ENCODE measurements at places on chromosomes 11 and 22.

GRCh38 chr11:57416436-57416835, 10.5 kb downstream of the SLC43A3 start:
- DNase-seq: no peak

DNA sequence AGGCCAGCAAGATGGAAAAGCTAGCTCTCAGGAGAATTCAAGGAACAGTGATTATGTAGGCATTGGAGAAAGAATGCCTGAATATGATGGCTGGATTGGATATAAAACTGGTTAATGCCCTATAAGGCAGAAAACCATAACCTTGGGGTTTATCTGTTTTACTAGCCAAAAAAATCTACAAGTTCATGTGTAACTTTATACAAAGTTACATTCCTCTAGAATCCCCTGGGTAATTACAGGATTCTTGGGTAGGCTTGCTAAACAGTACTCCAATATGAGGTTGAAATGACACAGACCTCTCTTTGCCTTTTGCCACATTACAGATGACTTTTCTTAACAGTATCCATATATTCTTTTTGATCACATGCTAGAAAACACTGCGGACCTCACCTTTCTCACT, 26.0 kb downstream of the TSPAN18 start:
- DNase-seq: no peak

DNA sequence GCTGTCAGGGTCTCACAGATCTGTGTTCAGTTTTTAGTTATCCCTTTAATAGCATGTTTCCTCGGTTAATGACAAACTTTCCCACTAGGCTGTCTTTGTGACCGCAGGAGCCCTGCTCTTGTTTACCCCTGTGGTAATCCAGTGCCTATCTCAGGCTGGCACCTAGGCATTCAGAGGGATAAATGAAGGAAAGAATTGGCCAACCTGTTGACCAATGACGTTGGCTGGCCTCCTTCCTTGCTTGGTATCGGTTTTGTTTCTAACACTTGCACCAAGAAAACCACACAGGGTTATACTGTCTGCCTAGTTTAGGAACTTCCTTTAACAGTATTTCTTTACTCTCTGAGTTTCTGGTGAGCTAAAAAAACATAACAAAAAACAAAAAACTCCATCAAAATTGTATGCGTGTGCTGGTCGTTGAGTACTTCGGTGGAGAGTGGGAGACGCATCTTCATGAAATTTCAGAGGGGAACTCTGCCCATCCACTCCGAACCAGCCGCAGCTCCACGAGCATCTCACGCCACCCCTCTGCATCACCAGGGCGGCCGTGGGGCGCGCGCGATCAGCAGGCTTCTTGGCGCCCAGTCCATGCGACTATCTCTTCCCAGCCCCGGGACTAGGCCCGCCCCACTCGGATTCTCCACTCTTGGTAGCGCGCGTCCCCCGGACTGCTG, 563 bp upstream of the ENDOD1 start:
- DNase-seq: peak; percentile 58

DNA sequence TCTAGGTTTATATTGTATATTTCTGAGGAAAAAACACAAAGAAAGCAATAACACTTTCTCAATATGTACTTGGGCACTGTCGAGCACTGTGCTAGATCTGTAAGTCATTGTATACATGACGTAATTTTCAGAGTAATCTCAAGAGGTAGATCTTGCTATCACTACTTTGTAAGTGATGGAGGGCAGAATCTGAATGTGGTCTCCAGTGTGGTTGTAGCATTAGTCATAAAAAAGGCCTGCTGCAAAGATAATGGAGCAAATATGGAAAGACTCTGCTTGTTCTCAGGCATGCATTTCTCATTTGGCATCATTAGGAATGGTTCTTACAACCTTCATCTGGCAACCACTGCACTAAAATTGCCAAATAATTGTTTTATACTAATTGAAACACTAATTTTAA, 419.8 kb upstream of the CCDC179 start:
- no peak for DNase-seq

- DNase-seq: no peak
Measured at GRCh38 chr11:63805844-63806415, 7.3 kb upstream of the SPINDOC start.

DNA sequence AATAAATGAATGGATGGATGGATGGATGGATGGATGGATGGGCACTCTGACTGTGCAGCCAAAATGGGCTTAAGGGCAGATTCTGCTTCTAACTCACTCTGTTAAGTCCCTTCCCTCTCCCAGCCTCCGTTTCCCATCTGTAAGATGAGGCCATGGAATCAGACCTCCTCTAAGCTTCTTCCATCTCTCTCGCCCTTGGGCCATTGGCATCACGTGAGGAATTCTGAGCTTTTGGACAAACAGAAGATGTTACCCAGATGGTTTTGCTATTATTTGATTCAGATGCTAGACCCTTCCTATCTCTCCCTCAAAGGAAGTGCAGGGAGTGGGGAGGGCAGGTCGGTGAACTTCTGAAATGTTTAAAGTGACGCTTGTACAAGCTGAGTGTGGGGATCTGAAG, 4.0 kb upstream of the CYTH4 start:
- DNase-seq: no peak

DNA sequence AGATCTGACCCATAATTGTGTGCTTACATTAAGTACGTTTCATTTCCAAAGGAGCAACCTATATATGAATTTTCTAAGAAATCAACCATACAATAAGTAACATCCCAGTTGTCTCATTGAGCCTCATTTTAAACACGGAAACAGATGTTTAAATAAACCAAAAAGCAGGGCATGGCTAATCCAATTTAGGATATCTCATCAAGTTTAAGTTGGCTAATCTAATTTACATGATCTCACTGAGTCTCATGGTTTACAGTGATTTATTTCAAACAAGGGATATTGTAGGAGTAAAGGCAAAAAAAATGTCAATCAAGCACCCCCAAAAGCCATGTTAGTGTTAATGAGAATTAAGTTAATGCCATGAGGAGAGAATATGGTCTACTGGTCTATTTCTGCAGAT, 499.8 kb upstream of the CCDC90B start:
- DNase-seq: no peak

GRCh38 chr11:10792385-10793068, 16.2 kb downstream of the EIF4G2 start:
- peak; percentile 90 for DNase-seq

DNA sequence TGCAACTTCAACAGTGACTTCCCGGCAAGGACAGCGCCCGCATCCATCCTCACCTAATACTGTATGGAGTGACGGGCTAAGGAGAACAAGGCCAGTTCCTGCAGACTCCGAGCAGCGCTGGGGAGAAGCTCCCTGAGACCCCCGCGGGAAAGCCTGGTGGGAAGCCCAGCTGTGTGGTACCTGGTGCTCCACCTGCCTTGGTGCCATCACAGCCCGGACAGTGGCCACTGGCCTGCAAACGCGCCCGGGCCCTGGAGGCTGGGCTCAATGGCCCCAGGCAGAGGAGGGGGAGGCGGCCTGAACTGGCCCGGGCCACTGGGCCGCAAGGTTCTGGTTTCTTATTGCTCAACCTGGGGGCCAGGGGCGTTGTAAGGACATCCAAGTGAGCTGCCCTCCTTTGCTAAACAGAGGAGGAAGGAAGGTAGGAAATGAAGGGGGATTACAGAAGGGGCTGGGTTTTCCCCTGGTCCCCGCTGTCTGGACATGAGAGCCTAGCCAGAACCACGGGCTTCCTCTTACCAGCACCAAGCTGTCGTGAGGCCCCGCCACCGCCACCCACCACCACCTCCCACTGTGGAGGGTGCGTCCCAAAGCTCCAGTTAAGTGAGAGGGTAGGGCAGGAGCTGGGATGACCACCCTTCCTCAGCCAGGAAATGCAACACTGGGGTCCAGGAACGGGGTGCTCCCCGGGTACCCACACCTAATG, 8.5 kb upstream of the CDC42BPG start:
- DNase-seq: no peak

- no peak for DNase-seq
Measured at GRCh38 chr11:122259195-122259821, 143.3 kb upstream of the BLID start.

DNA sequence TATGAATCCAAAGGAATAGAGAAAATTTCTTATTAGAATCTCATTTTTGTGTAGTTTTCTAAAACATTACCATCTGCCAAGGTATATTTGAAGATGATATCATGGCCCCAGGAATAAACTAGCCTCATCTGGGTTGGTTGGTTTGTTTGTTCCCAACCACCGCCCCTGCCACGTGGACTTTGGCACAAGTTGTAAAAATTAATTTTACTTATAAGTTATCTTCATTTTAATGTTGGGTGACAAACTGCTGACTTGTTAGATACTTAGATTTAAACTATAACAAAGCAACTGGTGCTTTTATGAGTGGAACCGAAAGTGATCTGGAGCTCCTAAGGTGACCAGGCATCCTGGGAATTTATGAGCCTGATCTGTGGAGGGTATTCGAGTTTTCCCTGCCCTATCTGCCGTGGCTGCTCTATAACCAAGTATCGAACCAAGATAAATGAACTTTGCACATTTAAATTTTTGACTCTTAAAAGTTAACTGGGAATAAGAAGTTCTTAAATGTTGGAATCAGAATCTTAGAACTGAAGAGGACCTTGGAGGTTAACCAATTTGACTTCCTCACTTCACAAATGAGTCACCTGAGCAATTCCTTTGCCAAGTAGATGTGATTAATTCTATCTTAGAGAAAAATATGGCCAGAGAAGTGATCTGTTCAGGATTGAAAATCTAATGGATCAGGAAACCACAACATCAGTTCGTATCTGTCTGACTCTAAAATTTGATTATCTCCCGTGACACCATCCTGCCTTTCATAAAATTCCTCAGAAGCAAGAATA, 129.1 kb upstream of the ARHGAP42 start:
- no peak for DNase-seq

DNA sequence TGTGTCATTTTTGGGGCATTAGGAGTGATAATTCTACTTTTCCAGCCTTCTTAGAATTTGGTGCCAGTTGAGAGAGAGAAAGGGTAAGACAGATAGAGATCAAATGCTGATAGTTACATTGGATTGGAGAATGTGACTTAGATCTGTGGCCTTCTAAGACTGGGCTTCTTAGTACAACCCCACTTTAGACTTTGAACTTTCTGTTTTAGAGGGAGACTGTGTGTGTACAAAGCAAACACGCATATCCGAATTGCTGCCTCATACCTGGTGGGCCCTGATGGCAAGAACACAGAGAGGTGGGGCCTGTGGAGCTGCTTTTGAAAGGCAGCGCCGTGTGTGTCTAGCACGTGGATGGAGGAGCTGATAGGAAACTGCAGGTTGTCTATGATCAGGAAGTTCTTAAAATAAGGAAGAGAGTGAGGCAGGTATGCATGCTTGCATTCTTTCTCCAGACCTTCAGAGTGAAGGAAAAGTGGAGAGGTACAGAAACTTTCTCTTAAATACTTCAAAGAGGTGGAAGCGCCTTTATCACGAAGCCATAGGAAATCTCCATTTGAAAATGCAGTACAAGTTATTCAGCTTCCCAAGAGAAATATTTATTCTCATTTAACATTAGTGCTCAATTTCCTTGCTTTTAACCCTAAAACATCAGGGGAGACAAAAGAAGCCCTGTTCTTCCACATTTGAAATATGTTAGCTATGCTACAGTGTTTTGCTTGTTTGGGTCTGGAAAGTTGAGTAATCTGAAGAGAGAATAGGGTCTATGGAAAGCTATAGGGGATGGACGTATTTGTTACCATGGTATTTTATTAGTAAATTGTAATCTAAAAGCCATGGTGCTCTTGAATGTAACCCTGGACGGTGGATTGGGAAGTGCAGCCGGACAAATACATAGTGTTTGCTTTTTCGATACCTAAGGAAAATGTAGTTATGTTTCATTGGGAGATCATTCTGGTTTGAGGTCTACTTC, 13.7 kb downstream of the PDHX start:
- DNase-seq: no peak

- no peak for DNase-seq
Measured at GRCh38 chr11:69120096-69120875, 35.4 kb upstream of the SMIM38 start.

DNA sequence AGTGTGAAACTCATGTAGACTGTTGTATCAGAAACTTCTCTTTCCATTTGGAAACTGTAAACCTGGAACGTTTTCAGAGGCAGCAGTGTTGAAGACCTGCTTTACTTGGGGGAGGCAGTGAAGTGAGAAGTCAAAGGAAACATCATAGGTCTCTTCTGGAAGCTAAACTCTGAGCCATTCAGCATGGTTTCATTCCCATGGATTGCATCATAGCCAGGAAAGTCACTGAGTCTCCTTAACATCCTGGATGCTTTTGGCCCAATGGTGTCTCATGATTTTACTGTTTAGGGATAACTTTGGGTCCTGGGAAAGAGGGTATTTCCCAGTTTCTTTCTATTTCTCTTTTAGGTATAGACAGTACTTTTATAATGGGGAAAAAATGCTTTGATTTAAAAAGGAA, 153.2 kb upstream of the E2F8 start:
- DNase-seq: no peak

DNA sequence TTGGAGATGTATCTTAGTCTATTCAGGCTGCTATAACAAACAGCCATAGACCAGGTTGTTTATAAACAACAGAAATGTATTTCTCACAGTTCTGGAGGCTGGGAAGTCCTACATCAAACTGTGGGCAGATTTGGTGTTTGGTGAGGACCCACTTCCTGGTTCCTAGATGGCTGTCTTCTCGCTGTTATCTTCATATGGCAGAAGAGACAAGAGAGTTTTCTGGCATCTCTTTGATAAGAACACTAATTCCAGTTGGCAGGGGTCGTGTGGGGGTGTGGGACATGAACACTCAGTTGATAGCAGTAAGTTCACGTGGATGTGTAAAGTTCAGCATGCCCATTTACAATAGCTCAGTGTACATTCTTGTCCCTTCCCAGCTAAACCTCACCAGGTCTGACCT, 41.3 kb upstream of the HMGXB4 start:
- DNase-seq: no peak

DNA sequence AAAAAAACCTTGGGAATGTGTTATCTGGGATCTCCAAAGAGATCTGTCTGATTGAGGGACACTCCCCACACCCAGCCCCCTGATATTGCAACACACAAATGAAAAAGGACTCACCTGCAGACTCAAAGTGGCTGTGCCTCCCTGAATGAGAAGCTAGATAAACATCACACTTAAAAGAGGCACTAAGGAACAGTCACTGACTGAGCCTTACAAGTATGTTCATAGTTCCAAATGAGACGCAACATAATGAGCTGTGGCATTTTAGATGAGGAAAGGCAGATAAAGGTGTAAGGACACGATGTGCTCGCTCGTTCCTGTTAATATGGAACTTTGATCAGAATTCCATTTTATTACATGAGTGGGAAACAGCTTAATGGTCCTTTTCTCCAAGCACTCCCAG, 21.0 kb upstream of the CFAP300 start:
- no peak for DNase-seq

GRCh38 chr11:61103851-61104423, 1.6 kb downstream of the CD5 start:
- no peak for DNase-seq

GRCh38 chr11:34643846-34644245, 23.0 kb downstream of the EHF start:
- DNase-seq: no peak

Data from activated naive CD4-positive, alpha-beta T cell treated with anti-CD3 and anti-CD28 coated beads, Interleukin-2, amount 10 ng/mL, durations not matched to agents 7 days and 5 days (primary cell).